ENCODE measurements at places on chromosomes 3 and 15. TPM values are rescaled to one million over a fixed set of nuclear protein-coding genes. Genes with fewer than 3 reads are reported as not detected.

DUOX1 gene
- total RNA-seq: 0.08 TPM

DNA sequence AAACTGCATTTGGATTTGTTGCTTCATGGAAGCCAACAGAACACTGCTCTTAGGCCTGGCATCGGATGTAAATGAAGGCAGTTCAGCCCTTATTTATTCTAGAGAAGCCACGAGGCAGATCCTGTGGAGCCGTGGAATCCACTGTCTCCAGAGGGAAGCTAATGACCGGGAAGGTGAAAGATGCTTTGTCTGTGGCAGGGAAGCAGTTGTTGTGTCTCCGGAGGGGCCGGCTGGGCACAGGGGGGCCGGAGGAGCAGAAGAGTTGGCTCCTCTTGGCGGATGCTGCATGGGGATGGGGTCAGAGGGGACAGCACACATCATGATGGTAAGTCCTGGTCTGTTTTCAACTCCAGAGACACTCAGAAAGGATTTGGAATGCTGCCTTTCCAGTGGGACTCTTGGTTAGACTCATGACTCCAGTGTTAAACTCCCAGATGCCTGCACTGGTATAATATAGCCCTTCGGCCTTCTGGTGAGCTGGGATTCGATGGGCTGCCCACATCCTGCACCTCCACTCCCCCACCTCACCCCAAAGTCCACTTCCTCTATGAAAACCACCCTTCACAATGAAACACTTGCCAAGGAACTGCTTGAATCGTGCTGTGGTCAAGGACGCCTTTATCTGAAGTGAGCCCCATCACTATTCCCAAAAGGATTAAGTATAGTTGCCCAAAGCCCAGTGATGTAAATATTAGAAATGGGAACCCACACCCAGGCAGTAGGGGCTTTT is 33.6 kb downstream of the TPM1 start:
- H3K36me3 ChIP-seq: no peaks in the 10 kb centered on the region
- no peak for DNase-seq

DNA sequence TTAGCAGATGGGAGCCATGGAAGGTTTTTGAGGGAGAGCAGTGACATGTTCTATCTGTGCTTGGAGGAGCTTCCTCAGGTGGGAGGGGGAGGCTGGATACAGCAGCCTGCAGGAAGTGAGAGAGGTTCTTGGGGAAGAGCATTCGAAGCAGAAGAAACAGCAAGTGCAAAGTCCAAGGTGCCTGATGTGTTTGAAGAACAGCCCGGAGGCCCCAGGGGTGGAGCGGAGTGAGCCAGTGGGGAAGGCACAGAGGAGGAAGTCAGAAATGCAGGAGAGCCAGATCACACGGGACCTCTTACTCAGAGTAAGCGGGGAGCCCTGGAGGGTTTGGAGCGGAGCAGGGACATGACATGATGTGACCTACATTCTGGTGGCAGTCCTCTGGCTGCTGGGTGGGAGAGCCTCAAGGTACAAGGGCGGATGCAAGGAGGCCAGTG is 10.8 kb downstream of the ITGA11 start:
- no peaks in the 10 kb centered on the region for H3K36me3 ChIP-seq
- H3K4me1 ChIP-seq: no peaks in the 10 kb centered on the region
- H3K27ac ChIP-seq: no peak overlapping the region
- DNase-seq: no peak

DNA sequence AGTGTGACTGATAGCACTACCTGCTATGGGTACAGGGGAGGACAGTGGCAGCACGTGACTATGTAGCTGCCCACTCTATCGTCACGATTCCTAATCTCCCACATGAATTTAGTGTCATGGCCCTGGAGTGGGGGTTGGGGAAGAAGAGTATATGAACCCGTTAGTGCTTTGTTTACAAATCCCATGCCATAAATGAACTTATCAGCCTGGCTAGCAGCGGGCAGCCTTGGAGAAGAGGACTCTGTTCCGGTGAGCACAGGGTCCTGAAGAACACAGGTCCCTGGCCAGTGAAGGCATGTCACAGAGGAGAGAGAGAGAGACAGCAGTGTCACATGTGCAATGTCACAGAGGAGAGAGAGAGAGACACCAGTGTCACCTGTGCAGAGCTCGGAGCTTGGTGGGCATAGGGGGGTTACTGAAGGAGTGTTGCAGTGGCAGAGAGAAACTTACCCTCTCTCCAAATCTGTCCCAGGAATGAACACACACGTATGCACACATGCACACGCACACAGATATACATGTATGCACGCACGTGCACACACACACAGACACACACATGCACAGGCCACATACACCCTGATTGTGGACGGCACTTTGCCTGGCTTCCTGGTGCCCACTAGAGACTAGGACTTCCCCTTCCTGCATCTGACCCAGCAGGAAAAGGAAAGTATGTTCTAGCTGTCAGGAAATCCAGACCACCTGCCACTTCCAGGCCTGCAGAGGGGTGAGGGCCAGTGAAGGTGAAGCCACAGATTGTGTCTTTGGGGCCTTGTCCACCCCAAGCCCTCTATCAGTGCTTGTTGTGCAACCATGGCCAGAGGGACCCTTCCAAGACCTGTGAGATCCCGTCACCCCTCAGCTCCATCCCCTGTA is 26.3 kb downstream of the ITGA11 start:
- no peaks in the 10 kb centered on the region for H3K36me3 ChIP-seq
- no peaks in the 10 kb centered on the region for H3K27me3 ChIP-seq
- no peak for DNase-seq
- no peak overlapping the region for H3K27ac ChIP-seq
